NCI-H1930 (cell line): ENCODE measurements at places on chromosomes 7 and 10.
A peak's percentile ranks its signal among the peaks of the same experiment; 100 is the strongest.

GRCh38 chr7:36131499-36131898 lies 21.6 kb upstream of the EEPD1 start:
- DNase-seq = no peak

- DNase-seq = no peak
Measured at GRCh38 chr10:12839941-12840611, 161.4 kb downstream of the CCDC3 start.

DNA sequence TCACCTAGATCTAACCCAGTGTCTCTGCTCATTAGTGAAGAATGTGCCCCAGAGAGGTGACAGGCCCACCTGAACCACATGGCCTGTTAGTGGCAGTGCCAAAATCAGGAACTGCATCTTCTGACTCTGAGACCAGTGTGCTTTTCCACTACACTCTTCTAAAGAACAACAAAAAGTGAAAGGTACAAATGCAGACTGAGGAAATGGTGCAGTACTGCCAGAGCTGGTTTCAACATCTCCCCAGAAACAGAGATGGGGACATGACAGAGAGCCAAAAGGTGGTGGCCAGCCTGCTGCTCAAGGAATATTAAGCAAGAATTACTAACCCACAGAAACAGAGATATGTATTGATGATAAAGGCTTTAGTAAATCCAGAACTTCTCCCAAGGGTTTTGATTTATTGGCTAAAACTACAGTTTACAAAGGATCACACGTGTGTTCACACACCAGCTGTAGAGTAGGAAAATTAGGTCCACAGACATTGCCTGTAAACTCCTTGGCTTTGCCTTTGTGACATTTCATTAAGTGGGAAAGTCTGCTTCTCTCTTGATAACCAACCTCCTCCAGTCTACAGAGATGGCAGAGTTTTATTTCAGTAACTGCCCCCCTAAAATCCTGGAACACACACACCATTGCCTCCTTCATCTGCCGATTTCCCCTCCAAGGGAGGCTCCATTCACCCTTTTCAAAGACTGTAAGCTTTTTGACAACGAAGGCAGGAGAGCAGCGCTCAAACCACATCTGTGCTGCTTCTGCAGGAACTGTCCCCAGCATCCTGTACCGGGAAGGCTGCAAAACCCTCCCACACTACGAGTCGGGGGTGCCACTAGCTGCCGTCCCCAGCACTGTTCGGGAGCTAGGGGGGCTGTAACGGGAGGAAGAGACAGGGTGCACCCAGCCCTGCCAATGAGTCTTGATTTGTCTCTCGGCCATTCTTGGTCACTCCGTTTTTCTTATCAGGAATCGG lies 29.8 kb downstream of the GSDME start:
- DNase-seq = no peak

- no peak for DNase-seq
Measured at GRCh38 chr7:2049782-2050510, 182.8 kb downstream of the MAD1L1 start.

GRCh38 chr7:22586101-22586785 lies 86.3 kb upstream of the STEAP1B start:
- no peak for DNase-seq

GRCh38 chr7:98368716-98369115 lies 32.2 kb downstream of the BAIAP2L1 start:
- no peak for DNase-seq

GRCh38 chr10:33353334-33353733 lies 18.9 kb upstream of the NRP1 start:
- DNase-seq = no peak

DNA sequence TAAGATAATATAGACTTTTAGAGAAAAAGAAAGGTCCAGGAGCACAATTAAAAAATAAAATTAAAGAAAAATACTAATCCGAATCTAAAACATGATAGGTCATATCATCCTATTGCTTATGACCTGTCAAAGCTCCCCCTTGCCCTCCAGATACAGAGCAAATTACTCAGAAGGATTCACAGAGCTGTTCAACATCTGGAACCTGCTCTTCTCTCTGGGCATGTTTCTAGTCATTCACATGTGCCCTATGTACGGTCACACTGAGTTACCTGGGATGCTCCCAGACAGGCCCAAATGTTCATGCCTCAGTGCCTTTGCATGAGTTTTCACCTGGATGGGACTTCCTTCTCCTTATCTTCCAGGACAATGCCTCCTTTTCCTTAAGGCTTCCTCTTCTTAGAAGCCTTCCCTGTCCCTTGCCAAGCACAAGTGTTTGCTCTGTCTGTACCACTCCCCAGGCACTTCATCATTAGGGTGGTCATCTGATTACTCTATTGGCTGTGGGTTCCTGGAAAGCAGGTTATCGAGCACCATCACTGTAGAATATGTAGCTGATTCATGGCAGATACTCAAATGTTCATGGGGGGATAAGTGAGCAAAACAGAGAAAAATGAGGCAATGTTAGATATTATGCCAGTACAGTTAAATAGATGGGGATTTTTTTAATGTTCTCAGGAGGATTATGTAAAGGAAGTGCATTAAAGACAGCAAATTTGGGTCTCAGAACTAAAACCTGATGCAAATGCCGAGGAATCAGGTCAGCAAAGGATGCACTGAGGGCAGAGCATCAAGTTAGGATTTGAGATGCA lies 12.0 kb upstream of the AOAH start:
- DNase-seq = no peak

DNA sequence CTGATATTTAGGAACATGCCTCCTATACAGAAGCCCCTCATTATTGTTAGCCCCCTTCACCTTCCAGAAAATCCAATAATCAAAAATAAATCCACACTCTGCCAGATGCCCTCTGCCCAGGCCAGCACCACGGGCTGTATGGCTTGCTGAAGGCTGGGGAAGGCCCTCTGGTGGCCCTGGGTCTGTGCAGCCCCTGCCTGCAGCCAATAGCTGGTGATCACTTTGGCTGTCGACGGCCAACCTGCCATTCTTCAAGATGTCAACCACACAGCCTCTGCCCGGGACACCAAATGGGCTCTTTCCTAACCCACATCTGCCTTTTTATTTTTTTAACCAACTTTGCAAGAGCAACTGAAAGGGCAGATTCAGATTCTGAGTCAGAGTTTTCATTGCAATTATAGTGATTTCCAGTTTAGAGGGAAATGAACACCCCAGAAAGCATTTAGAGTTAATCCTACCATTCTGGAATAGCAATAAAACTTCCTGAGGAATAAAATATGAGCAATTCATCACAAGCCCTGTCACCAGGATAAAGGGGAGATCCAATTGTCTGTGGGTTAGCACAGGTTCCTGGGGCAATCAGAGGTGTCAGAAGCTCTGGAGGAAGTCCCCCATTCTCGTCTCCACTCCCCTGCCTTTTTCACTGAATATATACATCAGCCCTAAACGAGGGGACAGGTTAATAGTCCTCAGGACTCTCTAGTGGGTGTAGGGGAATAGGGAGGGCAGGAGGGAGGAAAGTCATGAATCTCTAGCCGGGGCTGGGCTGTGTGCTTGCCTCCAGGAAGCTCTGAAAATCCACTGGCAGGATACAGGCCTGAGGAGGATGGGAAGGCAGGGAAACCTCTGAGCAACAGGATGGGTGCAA lies 211.3 kb downstream of the GRID1 start:
- DNase-seq = no peak

DNA sequence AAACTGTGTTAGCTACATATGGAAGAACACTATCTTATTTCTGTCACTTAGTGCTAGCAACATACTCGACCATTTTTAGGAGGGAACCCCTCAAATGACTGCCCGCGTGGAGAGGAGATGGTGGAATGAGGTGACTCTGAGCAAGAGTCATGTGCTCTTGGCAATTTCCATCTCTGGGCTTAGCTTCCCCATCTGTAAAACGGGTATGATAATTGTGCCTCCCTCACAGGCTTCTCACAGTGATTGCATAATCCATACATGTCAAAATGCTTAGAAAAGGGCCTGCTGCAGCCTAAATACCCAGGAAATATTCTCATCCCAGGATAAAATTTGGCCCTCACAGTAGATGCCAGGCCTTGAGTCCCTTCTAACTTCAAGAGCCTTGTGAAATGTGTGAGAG lies 86.6 kb downstream of the WDFY4 start:
- no peak for DNase-seq

DNA sequence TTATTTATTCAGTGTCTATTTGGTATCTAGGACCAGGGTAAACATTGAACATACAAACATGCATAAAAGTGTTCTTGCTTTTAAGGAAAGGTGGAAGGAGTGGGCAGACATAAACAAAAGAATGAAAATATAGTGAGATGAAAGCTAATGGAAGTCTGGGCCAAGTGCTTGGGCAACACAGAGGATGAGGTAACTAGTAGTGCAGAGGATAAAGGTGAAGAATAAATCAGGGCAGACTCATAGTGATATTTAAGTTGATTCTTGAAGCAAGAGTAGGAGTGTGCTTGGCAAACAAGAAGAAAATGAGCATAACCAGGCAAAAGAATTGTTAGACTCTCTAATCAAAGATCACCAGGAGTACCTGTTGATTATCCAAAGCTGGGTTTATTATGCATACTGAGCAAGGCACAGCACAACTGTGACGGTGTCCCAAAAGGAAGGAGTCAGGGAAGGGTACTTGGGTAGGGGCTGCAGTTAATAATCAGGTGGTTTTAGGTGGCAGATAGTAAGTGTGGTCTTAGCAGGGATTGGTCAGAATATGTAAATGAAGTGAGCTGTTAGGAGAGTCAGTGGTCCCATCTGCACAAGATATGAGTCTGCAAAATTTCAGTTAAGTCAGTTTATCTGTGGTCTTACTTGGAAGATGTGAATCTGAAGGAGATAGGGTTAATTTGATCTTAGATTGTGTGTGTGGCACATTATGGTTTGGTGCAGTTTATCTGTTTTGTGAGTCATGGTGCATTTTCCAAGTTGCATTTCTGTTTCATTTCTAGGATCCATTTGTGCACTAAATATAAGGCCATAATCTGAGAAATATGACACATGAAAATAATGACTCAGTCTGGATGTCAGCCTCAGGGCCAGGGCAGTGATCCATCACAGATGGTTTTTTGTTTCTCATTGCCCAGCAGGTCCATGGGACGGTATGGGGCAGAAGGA lies 30.6 kb upstream of the TAX1BP1 start:
- DNase-seq = no peak

DNA sequence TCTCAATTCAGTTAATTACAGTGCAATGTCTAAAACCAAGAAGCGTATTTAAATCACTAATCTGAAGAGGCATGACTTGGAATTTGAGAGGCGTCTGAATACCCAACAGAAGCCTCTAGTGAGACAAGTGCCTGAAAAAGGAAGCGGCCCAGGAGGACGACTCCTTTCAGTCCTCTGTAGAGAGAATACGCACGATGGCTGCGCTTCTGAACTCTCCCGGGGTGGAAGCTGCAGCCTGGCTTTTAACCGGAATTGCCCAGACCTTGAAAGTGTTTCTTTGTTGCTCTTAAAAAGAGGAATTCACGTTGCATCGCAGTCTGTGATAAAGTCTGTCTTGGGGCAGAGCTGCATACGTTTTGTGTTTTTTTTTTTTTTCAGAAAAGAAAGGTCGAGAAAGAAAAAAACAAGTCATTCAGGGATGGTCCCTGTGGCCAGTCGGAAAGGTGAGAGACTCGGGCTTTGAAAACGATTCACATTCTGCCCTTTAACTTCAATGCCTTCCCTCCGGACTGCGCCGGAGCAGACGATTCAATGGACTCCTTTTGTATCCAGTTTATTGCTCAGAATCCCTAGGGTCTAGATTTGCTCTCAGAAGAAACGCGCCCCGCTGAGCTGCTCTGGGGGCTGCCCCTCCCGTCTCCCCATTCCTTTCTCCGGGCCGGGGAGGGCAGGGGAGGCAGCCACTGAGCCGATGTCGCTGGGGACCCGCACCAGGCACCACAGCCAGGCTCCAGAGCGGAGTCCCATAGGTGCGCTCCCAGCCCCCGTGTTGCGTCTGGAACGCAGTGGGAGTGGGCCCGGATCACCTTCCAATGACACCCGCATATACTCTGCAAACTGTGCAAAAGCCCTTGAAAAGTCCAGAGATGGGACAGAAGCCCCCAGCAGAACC lies 994 bp upstream of the PTF1A start:
- DNase-seq = no peak

GRCh38 chr7:150465414-150465813 lies 15.0 kb downstream of the GIMAP8 start:
- DNase-seq = no peak

GRCh38 chr7:17912050-17912449 lies 28.2 kb downstream of the SNX13 start:
- DNase-seq = no peak

DNA sequence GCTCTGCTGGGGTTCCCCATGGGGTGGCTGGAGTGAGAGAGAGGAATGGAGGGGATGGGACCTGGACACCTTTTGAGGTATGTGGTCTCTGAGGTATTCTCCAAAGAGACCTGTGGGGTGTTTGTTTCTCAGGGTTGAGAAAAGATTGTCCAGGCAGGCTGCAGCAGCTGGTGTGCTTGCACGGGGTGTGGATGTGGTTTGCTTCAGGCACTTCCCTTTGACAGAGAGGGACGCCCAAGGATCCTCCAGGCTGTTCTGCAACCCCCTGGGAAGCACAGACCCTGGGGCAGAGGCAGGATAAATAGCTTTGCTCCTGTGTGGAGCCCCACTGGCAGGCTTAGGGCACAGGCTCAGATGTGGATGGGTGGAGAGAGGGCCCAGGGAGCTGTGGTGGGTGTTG lies 115.1 kb upstream of the AGK start:
- DNase-seq = no peak

DNA sequence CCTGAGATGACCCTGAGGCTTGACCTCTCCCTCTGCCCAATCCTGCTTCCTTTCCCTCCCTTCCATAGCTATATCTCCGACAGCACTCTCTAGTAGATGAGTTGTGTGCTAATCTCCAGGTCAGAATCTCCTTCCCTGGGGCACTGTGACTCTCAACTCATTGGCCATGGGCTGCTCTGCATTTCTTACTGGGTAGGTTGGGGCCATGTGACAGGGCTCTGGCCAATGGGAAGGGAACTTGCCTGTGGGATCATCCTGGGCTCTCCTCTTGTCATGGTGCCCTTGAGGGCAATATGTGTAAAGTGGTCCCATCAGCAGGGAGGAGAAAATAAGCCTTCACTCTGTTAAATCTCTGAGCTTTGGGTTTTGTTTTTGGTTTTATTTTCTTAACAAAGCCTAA lies 80.1 kb upstream of the ANKRD1 start:
- no peak for DNase-seq

- DNase-seq = no peak
Measured at GRCh38 chr7:29877196-29877595, 70.9 kb downstream of the WIPF3 start.

DNA sequence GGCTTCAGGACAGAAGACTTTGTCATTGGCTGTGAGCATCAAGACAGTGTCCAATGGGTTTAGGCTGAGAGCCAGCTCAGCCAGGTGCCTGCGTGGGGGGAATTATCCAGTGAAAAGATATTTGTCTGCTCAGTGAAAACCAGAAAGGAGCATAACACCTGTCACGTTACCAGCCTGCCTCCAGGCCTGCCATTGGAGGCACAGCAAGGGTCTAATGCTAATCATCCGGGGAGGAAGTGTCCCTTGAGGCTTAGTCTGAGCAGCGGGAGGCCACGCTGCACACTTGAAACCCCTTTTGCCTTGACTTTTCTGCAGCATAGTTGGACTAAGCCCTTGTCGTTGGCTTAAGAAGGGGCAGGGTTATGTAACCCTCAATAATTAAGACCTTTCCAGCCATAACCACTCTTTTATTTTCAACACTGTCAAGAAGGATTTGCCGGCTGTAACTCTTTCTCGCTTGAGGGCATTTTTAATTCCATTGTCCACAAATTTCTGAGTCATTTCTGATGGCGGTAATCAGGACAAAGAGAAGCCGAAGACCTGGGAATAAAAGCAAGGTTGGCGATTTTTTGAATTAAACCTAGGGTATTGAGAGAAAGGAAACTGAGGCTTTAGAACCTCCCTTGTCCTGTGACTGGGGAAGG lies 639.6 kb upstream of the FOXK1 start:
- DNase-seq = peak; percentile 10

- no peak for DNase-seq
Measured at GRCh38 chr10:35783305-35783838, 141.3 kb upstream of the FZD8 start.
